ENCODE measurements at places on chromosomes 7 and 10. TPM values are rescaled to one million over a fixed set of nuclear protein-coding genes. Genes with fewer than 3 reads are reported as not detected.

The NT5C3A gene
- 13.7 TPM for total RNA-seq

The CADPS2 gene
- total RNA-seq: 16.4 TPM

The GPR85 gene
- 3.1 TPM for total RNA-seq

The FAM25A gene
- total RNA-seq: not detected
